Mesendoderm (in vitro differentiated cells): ENCODE measurements at places on chromosomes 6 and 20.

- H3K27me3 ChIP-seq, result no peaks in the 10 kb centered on the region
- no peaks in the 10 kb centered on the region for H3K4me1 ChIP-seq
- H3K36me3 ChIP-seq, result no peaks in the 10 kb centered on the region
These were observed 8.3 kb downstream of the SEMG2 start for GRCh38 chr20:45229264-45230056.

DNA sequence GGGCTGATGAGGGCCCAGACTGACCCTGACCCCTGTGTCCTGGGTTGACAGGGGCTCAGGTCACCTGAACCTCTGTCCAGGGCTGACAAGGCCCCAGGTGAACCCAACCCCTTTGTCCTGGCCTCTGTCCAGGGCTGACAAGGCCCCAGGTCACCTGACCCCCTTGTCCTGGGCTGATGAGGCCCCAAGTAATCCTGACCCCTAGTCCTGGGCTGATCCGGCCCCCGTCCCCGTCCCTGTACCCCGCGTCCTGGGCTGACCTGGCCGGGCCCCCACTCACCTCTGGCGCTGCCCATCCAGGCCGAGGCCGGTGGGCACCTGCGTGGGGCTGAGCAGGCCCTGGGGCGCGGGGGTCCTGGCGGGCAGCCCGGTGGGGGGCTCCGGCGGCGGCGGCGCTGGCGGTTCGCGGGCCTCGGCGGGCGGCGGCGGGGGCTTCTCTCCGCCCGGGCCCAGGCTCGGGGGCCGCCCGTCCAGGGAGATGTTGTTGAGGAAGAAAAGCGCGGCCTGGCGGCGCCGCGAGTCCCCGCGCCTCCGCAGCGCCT is 379 bp downstream of the CABLES2 start:
- H3K4me1 ChIP-seq, result peaks cover 3% of the 10 kb centered on the region
- no peak for DNase-seq
- peak overlapping the region; percentile 28 for H3K4me3 ChIP-seq

DNA sequence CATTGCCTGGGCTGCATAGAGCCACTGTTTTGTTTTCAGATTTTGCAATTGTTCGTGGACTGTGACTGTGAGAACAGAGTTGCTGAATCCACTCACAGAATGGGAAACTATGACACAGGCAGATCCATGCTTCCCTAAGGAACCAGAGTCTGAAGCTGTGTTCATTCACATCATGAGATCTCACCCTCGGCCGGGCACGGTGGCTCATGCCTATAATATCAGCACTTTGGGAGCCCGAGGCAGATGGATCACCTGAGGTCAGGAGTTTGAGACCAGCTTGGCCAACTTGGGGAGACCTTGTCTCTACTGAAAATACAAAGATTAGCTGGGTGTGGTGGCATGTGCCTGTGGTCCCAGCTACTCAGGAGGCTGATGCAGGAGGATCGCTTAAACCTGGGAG is 139.2 kb upstream of the SALL4 start:
- no peaks in the 10 kb centered on the region for H3K27me3 ChIP-seq
- no peak overlapping the region for H3K27ac ChIP-seq

DNA sequence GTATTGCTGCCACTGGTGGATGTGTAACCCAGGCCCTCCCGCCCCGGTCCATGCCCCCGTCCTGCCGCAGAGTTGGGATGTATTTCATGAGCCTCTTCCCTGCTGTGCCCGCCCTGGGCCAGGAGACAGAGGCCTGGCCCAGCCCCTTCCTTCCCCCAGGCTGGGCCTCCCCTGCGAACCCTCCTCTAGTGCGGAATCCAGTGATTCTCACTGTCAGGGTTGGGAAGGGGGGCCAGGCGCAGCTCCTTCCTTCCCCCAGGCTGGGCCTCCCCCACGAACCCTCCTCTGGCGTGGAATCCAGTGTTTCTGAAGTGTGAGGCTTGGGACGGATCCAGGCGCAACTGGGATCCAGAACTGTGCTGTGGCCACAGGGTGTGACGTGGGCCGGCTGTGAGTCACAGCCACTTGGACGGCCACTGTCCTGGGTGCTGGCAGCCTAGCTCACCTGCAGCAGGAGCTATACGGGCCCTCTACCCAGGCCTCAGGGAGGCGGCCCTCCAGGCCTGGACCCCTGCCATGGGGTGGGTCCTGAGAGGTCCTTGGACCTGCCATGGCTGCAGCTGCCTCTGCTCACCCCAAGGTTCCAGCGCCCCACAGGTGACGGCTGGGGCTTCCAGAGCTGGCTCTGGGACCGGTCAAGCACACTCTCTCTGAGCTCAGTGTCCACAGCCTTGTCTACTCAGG is 28.3 kb downstream of the COL20A1 start:
- H3K27ac ChIP-seq, result no peak overlapping the region
- no peak overlapping the region for H3K4me3 ChIP-seq
- no peaks in the 10 kb centered on the region for H3K4me1 ChIP-seq
- DNase-seq, result no peak
- H3K36me3 ChIP-seq, result no peaks in the 10 kb centered on the region

DNA sequence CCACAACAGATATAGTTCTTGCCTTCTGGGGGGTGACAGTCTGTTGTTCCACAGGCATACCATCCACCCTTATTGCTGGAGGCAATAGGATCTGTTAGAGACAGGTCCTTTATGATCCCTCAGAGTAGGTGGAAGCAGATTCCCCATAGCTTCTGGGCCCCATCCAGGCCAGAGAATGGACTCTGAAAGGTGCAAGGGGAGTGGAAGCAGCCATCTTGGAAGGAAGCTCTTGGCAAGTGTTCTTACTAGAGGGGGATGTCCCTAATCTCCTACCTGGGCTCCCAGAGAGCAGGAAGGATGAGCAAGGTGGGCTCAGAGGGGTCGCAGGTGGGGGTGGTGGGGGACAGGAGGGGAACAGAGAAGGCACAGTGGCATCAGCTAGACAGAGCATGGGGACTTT is 33.4 kb downstream of the CEBPB start:
- H3K27ac ChIP-seq, result no peak overlapping the region
- H3K36me3 ChIP-seq, result no peaks in the 10 kb centered on the region
- DNase-seq, result no peak
- no peaks in the 10 kb centered on the region for H3K27me3 ChIP-seq

GRCh38 chr20:3784216-3784853 is 2.2 kb downstream of the CENPB start:
- peaks cover 1% of the 10 kb centered on the region for H3K27me3 ChIP-seq
- H3K27ac ChIP-seq, result no peak overlapping the region
- peaks cover 3% of the 10 kb centered on the region for H3K36me3 ChIP-seq
- no peak overlapping the region for H3K4me3 ChIP-seq
- no peak for DNase-seq

- H3K4me1 ChIP-seq, result peaks cover 1% of the 10 kb centered on the region
- H3K36me3 ChIP-seq, result no peaks in the 10 kb centered on the region
- no peak overlapping the region for H3K27ac ChIP-seq
- no peak for DNase-seq
These were observed 17.8 kb downstream of the NCOA7 start for GRCh38 chr6:125808591-125808990.

DNA sequence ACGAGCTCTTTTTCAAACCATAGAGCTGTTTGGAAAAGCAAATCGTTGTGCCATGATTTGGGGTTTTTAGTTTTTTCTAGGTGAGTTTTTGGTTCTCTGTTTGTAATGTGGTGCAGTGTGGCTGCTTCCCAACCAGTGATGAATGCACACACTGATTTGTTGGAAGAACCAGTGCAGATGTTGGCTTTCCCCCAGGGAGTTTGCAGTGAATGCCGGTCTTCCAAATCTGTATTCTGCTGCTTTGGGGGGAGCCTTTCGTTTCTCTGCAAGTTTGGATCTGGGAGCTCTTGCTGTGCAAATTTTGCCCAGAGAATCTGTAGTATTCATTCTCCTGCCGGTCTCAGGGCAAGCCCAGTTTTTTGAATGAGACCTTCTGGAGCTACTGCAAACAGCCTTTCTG is 14.5 kb downstream of the HECA start:
- H3K4me3 ChIP-seq, result no peak overlapping the region
- no peaks in the 10 kb centered on the region for H3K36me3 ChIP-seq
- H3K4me1 ChIP-seq, result peaks cover 2% of the 10 kb centered on the region

GRCh38 chr6:71334768-71335167 is 46.2 kb downstream of the OGFRL1 start:
- no peaks in the 10 kb centered on the region for H3K27me3 ChIP-seq
- no peaks in the 10 kb centered on the region for H3K4me1 ChIP-seq
- H3K4me3 ChIP-seq, result no peak overlapping the region
- H3K27ac ChIP-seq, result no peak overlapping the region

DNA sequence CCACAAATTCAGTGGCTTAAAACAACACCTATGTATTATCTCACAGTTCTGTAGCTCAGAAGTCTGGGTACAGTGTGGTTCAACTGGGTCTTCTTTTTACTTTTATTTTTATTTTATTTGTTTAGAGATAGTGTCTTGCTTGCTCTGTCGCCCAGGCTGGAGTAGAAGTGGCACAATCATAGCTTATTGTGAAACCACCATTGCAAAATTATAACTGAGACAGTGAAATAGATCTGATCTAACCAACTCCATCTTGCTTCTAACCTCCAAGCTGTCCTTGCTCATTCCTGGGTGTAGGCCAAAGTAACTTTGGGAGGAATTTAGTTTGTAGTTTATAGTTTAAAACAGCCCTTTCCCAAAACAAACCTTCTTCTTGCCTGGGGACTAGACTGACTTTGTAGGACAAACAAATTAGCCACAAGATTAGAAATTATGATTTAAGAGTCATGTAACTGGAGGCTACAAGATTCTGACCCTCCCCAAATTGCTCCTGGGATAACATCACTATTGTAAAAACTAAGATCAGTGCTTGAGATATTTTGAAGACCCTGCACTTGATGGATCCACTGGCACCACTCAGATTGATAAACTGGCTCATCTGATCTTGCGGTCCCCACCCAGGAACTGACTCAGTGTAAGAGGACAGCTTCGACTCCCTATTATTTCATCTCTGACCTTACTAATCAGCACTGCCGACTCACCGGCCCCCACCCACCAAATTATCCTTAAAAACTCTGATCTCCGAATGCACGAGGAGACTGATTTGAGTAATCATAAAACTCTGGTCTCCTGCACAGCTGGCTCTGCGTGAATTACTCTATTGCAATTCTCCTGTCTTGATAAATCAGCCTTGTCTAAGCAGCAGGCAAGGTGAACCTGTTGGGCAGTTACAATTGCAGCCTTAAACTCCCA is 193.4 kb upstream of the CDYL start:
- H3K36me3 ChIP-seq, result no peaks in the 10 kb centered on the region
- no peaks in the 10 kb centered on the region for H3K27me3 ChIP-seq
- no peak overlapping the region for H3K4me3 ChIP-seq
- no peak overlapping the region for H3K27ac ChIP-seq
- H3K4me1 ChIP-seq, result peaks cover 2% of the 10 kb centered on the region

DNA sequence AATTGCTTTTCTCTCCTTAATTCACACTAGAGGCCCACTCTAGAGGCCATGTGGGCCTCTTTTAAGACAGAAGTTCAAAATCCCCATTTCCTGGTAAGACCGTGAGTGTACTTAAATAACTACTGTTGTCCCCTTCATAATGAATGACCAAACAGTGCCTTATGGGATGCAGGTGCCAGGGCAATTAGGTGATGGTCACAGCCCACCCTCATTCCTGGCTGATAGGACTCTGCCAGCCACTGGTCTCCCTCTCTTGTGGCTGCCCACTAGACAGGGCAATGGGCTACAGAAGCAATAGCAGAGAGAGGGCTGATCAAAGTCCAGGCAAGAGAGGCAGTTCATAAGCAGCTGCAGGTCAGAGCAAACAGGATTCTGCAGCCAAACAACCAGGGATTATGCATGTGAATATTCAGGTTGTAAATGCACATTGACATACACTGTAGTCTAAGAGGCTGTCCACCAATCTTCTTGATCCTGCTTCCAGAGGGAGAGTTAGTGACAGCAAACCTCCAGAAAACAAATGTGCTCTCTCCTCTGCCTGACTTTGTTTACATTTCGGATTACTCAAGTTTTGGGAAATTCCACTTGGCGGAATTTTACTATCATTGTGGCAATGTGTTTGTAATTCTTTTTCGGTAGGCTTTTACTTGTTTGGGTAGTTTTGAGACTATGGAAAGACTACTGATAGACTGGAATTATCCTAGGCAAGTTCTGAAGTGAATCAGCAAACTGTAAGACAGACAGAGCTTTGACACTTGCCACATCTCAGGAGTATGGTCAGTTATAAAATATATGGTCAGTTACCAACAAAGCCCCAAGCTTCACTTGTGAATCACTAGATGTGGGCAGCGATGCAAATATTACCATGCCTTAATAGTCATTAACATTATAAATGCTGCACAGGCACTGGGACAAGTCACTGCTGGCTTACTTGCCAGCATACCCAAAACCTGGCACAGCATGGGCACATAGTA is 12.8 kb downstream of the PTPRK start:
- no peak for DNase-seq
- no peaks in the 10 kb centered on the region for H3K36me3 ChIP-seq
- H3K27ac ChIP-seq, result no peak overlapping the region

- DNase-seq, result peak; percentile 8
- H3K27me3 ChIP-seq, result no peaks in the 10 kb centered on the region
- no peaks in the 10 kb centered on the region for H3K4me1 ChIP-seq
- H3K27ac ChIP-seq, result no peak overlapping the region
These were observed 27.6 kb upstream of the SCAF8 start for GRCh38 chr6:154705471-154706113.

DNA sequence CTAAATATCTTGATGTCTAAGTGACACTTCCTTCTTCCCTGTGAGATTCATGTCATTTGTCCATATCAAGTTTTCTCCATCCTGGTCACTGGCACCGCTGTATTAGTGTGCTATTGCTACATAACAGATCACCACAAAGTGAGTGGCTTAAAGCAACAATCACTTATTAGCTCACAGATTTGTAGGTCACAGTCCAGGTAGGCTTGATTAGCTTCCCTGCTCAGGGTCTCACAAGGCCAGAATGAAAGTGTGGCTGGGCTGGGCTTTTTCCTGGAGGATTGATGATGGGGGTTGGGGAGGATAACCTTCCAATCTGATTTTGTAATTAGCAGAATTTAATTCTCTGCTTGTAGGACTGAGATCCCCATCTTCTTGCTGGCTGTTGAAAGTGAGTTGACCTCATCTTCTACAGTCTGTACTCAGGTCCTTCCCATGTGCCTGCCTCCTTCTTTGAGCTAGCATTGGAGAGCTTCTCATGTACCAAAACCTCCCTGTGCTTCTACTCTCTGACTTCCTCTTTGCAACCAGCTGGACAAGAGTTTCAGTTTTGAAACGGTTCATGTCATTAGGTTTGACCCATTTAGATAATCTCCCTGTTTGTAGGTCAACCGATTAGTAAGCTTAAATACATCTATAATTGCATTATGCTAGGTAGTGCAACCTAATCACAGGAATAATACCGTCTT is 152.4 kb upstream of the MAN1A1 start:
- H3K27me3 ChIP-seq, result no peaks in the 10 kb centered on the region
- no peaks in the 10 kb centered on the region for H3K4me1 ChIP-seq
- H3K36me3 ChIP-seq, result no peaks in the 10 kb centered on the region
- no peak overlapping the region for H3K27ac ChIP-seq
